ENCODE measurements at places on chromosomes 7 and 10.

DNA sequence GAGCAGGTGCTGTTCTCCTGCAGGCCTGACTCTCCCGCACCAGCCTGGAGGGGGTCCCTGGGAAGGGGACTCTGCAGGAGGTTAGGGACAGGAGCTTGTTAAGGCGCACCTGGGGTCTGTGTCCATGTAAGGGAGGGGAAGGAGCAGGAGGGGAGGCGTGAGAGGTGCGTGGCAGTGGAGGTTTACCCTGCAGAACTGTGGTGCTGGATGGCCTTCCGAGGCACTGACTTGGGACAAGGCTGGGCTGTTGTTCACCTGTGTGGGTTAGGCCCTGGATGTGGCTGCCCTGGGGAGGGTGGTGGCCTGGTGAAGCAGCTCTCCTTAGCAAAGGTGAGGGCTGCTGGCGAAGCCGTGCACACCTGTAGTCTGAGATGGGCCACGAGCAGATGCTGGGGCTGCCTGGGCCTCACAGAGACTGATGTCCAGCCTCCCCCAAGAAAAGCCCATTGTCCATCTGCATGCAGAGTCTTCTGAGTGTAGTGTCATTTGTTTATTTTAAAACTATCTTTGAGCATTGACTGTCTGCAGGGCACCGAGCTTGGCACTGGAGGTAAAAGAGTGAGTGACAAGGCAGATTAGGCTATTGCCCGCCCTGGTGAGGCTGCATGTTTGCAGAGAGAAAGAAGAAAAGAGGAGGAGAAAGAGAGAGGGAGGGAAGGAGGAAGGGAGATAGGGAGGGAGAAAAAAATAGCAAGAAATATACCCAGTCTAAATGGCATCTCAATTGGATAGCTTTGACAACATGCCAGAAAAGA, 225.3 kb downstream of the GLRX3 start:
- no peak for DNase-seq

DNA sequence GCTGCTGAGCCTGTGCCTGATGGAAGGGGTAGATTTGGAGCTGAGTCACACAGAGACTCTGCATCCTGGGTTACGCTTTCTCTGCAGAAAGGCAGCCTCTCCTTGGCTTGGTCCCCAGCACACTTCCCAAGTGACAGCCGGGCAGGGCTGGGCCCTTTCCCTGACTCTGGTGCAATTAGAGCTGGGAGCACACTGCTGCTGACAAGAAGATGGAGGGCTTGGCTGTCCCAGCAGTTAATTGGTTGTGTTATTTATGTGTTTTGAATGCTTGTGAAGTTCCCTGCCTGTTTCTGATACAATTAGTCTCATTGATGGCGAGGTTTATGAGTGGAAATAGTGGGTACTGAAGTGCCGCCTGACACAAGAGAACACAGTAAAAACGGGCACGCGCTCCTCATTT, 123.6 kb downstream of the TCERG1L start:
- DNase-seq = no peak

DNA sequence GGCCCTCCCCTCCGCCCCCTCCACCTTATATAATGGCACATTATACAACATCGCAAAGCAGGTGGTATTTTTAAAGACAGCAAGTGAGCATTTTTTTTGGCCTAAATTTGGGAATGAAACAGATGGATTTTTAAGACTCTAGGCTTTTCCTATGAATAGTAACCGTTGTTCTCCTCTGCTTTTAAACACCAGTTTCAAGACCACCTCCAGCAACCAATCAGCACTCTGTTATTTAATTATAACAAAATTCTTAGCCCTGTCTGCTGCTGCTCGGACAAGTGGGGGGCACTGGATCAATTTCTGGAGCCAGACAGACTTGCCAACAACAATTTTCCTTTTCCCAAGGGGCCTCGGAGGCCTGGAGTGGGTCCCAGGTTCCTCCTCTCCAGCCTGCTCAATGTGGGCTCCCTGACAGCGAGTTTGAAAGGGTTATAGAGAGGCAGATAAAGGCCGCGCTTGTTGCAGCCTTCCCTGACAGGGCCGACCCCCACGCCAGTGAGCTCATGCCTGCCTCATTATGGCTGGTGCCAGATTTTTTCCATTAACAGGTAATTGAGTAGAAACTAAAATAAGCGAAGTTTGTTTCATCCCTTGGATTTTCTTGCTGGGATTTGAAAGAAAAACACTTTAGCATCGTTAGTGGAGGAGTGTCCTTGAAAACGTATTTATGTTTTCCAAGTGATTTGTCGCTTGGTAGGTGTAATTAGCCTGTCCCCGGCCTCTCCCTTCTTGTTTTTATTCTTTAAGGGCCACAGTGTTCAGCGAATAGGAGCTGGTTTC, 227.3 kb downstream of the TCF7L2 start:
- DNase-seq = no peak

- peak; percentile 63 for DNase-seq
Observed at GRCh38 chr10:104773105-104773504, 132.0 kb downstream of the SORCS3 start.

DNA sequence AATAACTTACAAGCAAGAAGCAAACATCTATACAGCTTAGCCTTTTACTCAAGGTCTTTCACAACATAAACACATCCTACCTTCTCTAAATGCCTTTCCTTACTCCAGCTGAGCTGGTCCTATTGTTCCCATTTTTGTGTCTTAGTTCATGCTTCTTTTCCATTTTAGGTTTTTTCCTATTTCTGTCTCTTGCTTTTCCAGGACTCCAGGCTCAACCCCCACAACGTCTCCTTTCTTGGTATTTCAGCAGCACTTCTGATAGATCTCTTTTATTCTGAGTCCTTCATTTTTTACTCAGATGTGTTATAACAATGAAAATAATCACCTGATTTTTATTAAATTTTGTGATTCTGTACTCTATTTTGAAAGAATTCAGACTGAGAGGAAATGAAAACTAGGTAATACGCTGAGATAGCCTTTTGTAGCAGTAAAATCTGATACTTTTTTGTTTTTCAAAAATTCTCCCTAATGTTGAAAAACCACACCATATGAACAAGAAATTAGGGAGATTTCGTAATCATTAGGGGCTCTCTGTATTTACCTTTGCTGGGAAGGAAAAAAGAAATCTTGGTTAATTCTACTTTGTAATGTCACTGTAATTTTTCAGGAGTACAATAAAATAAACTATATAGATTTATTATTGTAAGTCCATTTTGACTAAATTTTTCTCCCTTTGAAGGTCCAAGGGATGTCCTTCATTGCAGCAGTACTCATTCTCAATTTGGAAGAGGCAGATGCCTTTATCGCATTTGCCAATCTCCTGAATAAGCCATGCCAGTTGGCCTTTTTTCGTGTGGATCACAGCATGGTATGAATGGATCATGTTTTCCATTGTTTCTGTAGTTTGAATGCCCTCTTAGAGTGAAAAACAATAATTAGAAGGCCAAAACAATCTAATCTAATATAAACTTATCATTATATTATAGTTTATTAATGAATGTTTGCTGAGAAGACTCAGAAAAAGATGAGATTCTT, 24.0 kb upstream of the HELLS start:
- peak; percentile 45 for DNase-seq

- DNase-seq = no peak
Observed at GRCh38 chr7:65308300-65308678, 65.4 kb upstream of the ZNF92 start.

GRCh38 chr7:16657656-16658279, 11.8 kb downstream of the BZW2 start:
- DNase-seq = peak; percentile 46

DNA sequence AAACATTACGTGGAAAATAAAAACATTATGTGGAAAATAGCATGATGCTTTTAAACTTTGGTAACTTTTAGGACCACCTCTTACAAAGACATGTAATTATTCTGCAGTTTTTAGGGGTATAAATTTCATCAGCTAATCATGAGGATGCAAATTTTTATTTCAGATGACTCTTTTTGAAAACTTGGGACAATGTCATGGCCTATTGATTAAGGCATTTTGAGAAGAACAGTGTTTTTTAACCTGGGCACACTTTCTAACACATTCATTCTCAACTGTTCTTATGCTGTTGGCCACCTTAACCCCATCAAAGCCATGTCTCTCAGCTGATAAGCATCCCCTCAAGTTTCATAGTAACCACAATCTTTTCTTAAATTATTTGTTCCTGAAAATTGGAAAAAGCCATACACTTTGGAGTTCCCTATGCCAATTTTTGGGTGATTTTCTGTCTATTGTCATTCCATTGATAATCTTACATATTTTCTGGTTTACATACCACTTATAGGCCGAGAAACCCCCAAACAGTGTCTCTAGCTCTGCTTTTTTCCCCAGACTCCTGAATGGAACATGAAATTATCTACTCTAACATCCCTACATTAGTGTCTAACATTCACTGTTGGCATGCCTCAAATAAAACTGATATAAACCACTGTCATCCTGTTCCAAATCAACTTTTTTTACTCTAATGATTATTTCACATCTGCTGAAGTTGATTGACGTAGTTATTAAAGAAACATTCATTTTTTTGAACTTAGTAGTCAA, 14.6 kb downstream of the AKR1C3 start:
- DNase-seq = peak; percentile 14

GRCh38 chr7:25282194-25282593, 53.9 kb upstream of the NPVF start:
- DNase-seq = no peak

GRCh38 chr10:11789306-11789705, 33.9 kb upstream of the PROSER2 start:
- DNase-seq = peak; percentile 87

DNA sequence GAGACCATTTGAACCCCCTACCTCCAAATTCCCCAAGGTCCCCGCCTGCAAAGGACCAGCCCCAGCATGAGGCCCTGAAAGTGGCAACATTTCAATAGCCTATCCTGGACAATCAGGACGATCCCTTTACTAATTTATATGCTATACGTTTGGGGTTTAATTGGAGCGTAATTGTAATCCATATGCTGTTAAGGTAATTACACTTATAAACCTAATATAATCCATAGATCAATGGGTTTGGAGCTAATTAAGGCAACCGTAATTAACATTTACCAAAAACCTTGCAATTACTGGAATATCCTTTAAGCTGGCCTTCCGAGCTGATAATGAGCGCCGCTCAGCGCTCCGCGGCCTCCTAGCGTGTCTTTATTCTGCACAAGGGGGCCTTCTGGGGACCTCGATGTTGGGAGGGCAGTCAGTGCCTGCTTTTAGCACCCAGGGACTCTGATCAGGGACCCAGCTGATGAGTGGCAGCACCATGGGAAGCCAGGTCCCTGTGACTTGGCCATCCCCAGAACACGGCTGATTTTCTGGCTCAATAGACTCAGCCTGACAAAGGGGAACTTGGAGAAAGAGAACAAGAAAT, 91.2 kb downstream of the LHPP start:
- DNase-seq = no peak

- no peak for DNase-seq
Observed at GRCh38 chr10:97651773-97652172, 11.3 kb downstream of the PI4K2A start.

GRCh38 chr7:12244129-12244528, 33.0 kb downstream of the TMEM106B start:
- DNase-seq = no peak

DNA sequence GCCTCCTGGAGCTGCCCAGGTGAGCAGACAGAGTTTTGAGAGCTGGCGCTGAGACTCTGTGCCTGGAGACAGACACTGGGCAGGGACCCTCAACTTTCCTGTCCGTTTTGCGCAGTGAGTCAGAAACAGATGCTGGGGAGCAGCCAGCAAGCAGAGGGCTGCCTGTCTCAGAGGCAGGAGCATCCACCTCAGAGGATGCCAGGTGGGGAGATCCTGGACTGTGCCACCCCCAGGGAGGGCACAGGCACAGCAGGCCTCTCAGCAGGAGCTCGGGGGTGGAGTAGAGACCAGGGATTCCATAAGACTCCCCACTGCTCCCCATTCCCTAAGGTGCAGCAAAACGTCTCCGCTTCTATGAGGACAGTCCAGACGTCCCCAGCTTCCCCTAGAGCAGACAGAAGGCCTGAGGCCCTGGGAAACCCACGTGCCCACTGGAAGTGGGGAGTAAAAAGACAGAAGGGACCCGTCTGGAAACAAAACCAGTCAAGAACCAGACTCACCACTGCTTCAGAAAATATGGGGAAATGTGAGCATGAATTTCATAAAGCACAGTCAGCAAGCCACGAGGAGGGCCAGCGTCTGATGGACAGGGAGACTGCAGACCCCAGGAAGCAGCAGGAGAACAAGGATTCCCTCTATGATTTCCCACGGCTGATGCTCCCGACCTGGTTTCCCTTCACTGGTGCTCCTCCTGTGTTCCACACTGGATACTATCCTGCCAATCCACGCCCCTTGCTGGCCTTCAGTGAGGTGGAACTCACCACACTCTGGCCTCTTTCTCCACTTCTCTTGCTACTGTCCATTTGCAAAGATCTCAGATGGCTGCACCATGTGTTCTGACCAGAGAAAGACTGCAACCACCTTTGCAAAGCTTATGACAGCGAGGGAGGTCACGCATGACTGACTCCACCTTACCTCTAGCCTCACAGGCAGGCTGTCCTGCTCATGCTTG, 151.3 kb upstream of the FAM20C start:
- DNase-seq = peak; percentile 65

DNA sequence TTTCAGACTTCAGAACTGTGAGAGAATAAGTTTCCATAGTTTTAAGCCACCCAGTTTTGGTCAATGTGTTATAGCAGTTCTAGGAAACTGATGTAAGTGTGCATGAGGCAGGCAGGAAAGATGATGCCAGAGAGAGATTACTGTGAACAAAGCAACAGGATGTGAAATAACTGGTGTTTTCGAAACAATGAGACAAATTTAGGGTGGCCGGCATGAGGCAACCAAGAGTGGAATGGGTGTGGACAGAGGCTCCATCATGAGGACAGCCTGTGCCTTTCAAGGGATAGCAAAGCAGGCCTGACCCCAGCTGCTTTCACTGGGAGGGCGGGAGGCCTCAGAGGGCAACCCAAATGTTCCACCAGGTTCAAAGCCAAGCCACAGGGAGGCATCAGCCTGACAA, 67.3 kb upstream of the UCN3 start:
- DNase-seq = no peak

DNA sequence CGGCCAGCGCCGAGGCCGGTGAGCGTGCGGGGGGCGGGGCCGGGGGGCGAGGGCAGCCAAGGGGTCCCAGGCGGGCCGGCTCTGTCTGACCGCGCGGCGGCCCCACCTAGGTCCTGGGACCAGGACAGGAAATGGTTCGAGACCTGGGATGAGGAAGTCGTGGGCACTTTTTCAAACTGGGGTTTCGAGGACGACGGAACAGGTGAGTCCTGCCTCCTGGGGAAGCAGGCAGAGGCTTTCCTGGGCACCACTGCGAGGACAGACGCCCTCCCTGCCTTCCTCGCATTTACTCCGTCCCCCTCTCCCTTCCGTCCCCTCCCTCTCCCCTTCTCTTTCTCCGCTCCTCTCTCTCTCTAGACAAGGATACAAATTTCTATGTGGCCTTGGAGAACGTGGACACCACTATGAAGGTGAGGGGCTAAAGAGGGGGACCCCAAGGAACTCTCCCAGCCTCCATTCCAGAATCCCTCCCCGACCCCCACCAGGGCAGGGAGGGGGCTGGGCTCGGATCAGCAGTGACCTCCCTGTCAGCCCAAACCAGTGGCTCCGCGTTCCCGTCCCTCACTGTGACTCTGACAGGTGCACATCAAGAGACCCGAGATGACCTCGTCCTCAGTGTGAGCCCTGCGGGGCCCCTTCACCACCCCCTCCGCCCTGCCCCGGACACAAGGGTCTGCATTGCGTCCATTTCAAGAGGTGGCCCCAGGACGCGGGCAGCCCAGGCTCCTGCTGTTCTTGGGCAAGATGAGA, 2.6 kb upstream of the MUC12 start:
- DNase-seq = peak; percentile 86
